Bladder microvascular endothelial cell (primary cell): ENCODE measurements at places on chromosomes 3 and 15. TPM values are rescaled to one million over a fixed set of nuclear protein-coding genes. Genes with fewer than 3 reads are reported as not detected.

TGM4 gene
- 0.06 TPM in 1 of 2 replicates, not detected in the other for total RNA-seq

ZMYND10 gene
- 0.16 and 0.31 TPM in 2 replicates for total RNA-seq

GP9 gene
- not detected in 2 replicates for total RNA-seq

INKA1 gene
- 15.4 and 38.2 TPM in 2 replicates for total RNA-seq

KIF15 gene
- 7.9 and 11.8 TPM in 2 replicates for total RNA-seq

TM4SF1 gene
- 1,004 and 1,541 TPM in 2 replicates for total RNA-seq

RAB7A gene
- 28.7 and 57.0 TPM in 2 replicates for total RNA-seq

TRH gene
- not detected in 2 replicates for total RNA-seq

GOLGA8S gene
- under 0.01 TPM in 1 of 2 replicates, not detected in the other for total RNA-seq

SAXO2 gene
- 0.06 and 0.65 TPM in 2 replicates for total RNA-seq

KY gene
- not detected in 2 replicates for total RNA-seq

RAD51 gene
- total RNA-seq: 9.6 and 9.9 TPM in 2 replicates

PAQR5 gene
- under 0.01 and 0.06 TPM in 2 replicates for total RNA-seq

CTXND1 gene
- total RNA-seq: not detected in 2 replicates

SKOR1 gene
- total RNA-seq: under 0.01 TPM in 1 of 2 replicates, not detected in the other

EPHA3 gene
- under 0.01 and 0.16 TPM in 2 replicates for total RNA-seq

PPP2R3A gene
- total RNA-seq: 7.0 and 7.1 TPM in 2 replicates

CACNA2D3 gene
- not detected in 2 replicates for total RNA-seq

FBXL22 gene
- total RNA-seq: 0.16 TPM in 1 of 2 replicates, not detected in the other

RIOX2 gene
- total RNA-seq: 17.6 and 44.7 TPM in 2 replicates

BMF gene
- total RNA-seq: 5.3 and 11.1 TPM in 2 replicates

NLGN1 gene
- total RNA-seq: 1.3 and 4.0 TPM in 2 replicates

MKRN2OS gene
- total RNA-seq: not detected in 2 replicates

TRAT1 gene
- total RNA-seq: not detected in 2 replicates

AMIGO3 gene
- not detected in 2 replicates for total RNA-seq

GABRA5 gene
- total RNA-seq: not detected in 2 replicates

ANKUB1 gene
- total RNA-seq: not detected in 2 replicates

ILDR1 gene
- total RNA-seq: not detected in 2 replicates

SATB1 gene
- total RNA-seq: 8.4 and 11.5 TPM in 2 replicates

ITPKA gene
- total RNA-seq: 0.16 and 0.57 TPM in 2 replicates

PLSCR2 gene
- total RNA-seq: 0.31 TPM in 1 of 2 replicates, not detected in the other

RFT1 gene
- total RNA-seq: 7.8 and 18.2 TPM in 2 replicates

MESP1 gene
- total RNA-seq: 0.16 and 0.31 TPM in 2 replicates

AADACL2 gene
- total RNA-seq: not detected in 2 replicates

ATP13A5 gene
- not detected in 2 replicates for total RNA-seq

ROBO2 gene
- total RNA-seq: under 0.01 and 0.06 TPM in 2 replicates

GOLGA6L7 gene
- total RNA-seq: not detected in 2 replicates

ASB14 gene
- total RNA-seq: not detected in 2 replicates

RASGRP1 gene
- under 0.01 and 0.57 TPM in 2 replicates for total RNA-seq

LIPC gene
- not detected in 2 replicates for total RNA-seq

ELL3 gene
- total RNA-seq: 3.1 and 5.4 TPM in 2 replicates

GPR27 gene
- total RNA-seq: not detected in 2 replicates

CAND2 gene
- total RNA-seq: 2.1 and 2.8 TPM in 2 replicates

NR2E3 gene
- 0.50 TPM in 1 of 2 replicates, not detected in the other for total RNA-seq

TMA7 gene
- total RNA-seq: 185 and 357 TPM in 2 replicates

ZNF80 gene
- total RNA-seq: not detected in 2 replicates

EPHB1 gene
- 1.5 and 14.5 TPM in 2 replicates for total RNA-seq

GLDN gene
- 0.16 TPM in 1 of 2 replicates, not detected in the other for total RNA-seq

DUOXA2 gene
- total RNA-seq: not detected in 2 replicates

MTFMT gene
- total RNA-seq: 8.3 and 10.7 TPM in 2 replicates

EPHA6 gene
- under 0.01 and 0.13 TPM in 2 replicates for total RNA-seq

CCDC13 gene
- 0.57 TPM in 1 of 2 replicates, not detected in the other for total RNA-seq

ESYT3 gene
- not detected in 2 replicates for total RNA-seq

ABI3BP gene
- 1.5 and 17.4 TPM in 2 replicates for total RNA-seq

OR5K2 gene
- not detected in 2 replicates for total RNA-seq

RHOV gene
- not detected in 2 replicates for total RNA-seq

PAK6 gene
- not detected in 2 replicates for total RNA-seq
